ENCODE measurements at places on chromosomes 2 and 18. TPM values are rescaled to one million over a fixed set of nuclear protein-coding genes. Genes with fewer than 3 reads are reported as not detected.

- DNase-seq: no peak
Observed at GRCh38 chr18:56314396-56314795, 324.0 kb downstream of the TXNL1 start.

DNA sequence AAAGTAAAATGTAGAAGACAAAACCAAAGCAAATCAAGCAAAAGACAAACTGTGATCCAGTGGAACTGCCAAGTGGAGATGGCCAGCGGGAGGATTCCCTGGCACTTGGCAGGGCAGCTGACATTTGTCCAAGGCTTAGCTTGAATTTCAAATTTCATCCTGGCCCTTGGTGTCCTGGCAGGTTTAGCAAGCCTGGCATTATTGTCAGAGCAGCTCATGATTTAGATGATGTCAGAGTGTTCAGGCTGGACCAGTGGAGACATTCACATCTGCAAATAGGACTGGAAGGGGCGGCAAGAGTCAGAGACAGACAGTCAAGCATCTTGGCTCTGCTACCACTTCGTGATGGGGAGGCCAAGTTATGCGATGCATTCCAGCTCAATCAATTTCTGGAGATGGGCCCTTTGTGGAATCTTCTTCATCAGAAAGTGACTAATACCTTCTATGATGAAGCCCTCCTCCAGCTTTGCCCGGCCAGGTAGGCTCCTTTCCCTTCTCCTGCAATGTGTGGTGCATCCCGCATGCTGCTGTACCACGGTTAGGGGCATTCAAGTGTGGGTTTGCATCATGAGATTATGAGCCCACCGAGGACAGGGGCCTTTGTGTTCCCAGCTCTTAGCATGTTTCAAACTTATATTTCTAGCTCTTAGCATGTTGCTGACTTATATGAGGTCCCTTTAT is 199.7 kb downstream of the ANKRD30B start:
- no peak for DNase-seq

The ATG9A gene
- 41.5 TPM for total RNA-seq

The WIPF1 gene
- total RNA-seq: 55.0 TPM

DNA sequence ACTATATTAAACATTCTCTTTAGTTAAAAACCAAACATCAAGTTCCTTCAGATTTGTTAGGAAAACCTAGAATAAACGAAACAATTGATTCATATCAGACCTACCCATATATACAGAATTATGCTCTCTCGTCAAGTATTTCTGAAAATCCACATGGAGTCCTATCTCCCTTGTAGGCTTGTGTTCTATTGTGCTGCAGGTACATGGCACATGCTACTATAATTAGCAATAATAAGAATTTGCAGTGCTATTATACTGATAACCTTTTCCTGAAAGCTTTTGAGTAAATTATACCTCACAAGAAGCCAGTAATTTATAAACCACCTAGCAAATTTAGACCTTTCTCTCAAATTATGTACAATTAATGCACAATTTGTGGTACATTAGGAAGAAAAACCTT is 158.6 kb upstream of the STK17B start:
- DNase-seq: no peak

DNA sequence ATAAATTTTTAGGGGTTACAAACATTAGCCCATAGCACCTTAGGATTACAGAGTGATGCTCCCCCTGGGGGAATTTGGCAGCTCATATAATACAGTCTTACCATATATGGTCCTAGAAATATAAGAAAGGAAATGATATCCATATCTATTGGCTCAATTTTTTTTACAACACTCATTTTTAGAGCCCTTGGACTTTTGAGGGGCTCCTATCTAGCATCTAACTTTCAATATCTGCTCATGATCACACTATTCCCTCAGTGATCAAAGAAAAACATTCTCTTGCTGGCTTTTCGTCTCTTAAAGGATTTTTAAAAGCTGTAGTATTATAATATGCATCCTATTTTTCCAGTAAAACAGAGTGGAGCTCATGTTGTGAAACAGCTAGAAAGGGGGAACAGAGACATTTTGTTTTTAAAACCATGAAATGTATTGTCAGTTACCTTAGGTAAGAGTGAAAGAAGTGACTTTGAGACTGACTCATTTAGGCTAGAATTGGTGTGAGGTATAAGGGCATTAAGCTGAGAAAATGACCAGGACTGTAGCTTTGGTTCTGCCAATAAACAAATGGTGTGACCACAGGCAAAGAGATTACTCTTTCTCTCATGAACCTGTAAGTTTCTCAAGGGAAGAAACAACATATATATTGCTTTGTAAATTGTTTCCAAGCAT is 65.8 kb downstream of the ALPK2 start:
- DNase-seq: no peak

DNA sequence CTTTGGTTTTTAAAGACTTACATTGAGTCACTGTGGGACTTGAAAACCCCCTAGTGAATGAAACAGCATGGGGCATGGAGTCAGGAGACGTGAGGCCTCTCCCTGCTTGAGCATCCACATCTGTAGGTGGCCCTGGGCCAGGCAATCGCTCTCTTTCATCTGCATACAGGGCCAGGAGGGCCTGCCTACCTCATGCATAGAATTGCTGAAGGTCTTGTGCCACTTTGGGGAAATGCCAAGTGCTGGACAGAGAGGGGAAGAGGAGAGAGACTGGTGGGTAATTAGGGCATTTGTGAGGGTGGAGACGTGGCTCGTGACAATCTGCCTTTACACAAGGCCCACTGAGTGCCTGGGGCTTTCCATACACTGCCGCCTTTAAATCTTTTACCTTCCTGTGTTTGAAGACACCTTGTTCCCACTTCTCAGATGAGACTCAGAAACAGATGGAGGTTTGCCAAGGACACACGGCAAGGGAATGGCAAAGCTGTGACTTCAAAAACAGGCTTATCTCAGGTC is 322.2 kb upstream of the HS6ST1 start:
- no peak for DNase-seq

The HYCC2 gene
- total RNA-seq: 30.1 TPM

The PCARE gene
- not detected for total RNA-seq

- no peak for DNase-seq
Observed at GRCh38 chr2:70344195-70344594, 42.3 kb upstream of the FAM136A start.

- no peak for DNase-seq
Observed at GRCh38 chr18:74529378-74529777, 4.9 kb upstream of the CNDP1 start.

The ELOA2 gene
- not detected for total RNA-seq

The TPO gene
- not detected for total RNA-seq

The TXNL4A gene
- 76.7 TPM for total RNA-seq

DNA sequence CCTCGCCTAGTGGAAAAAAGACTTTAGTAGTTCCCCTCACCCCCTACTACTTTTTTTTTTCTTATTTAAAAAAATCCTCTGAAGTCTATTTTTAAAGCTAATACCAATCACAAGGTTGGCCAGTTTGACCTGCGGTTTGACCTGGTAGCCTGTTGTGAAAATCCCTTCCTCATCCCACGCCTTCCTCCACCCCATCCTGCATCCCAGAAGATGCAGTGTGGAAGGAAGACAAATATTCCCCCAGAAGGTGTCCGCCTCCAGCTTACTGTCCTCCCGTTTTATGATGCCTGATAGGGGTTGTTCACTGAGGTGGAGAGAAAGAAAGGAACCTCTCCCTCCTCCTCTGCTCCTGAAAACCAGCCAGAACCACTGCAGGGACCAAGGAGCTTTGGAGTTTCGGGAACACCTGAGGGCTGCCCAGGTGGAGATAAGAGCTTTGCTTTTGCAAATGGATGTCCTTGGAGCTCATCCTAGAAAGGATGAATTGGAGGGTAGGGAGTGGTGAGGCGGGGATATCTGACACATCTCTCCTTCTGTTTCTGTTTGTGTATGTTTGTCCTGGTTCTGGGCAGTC is 909 bp downstream of the ATP6V1C2 start:
- DNase-seq: no peak

- peak; percentile 82 for DNase-seq
Observed at GRCh38 chr2:237665713-237666143, 38.3 kb downstream of the LRRFIP1 start.

- DNase-seq: no peak
Observed at GRCh38 chr2:96920801-96921560, 51.1 kb upstream of the SEMA4C start.

The G6PC2 gene
- total RNA-seq: not detected

- DNase-seq: no peak
Observed at GRCh38 chr2:122873951-122874350, 1118.5 kb downstream of the TSN start.

The TAF4B gene
- 4.9 TPM for total RNA-seq

DNA sequence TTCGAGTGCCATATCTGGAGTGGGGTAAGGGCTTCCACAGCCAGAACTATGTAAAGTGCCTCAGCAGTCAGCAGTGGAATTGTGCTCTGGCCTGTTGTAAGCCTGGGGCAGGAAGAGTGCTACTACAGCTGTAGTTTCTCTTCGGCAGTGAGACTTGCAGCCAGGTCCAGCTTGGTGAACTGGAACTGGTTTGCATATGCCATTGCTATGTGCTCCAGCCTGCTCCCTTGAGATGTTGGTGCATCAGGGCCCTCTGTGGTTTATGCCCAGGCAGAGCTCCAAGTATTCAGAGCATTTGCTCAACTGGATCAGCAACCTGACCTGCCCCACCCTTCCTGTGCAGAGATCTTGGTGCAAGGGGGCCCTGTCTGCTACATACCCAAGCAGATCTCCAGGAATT is 47.8 kb downstream of the ZNF804A start:
- no peak for DNase-seq

The ABCG8 gene
- 0.13 TPM for total RNA-seq

The SLC66A3 gene
- 33.0 TPM for total RNA-seq

The REG3G gene
- total RNA-seq: 8.8 TPM

DNA sequence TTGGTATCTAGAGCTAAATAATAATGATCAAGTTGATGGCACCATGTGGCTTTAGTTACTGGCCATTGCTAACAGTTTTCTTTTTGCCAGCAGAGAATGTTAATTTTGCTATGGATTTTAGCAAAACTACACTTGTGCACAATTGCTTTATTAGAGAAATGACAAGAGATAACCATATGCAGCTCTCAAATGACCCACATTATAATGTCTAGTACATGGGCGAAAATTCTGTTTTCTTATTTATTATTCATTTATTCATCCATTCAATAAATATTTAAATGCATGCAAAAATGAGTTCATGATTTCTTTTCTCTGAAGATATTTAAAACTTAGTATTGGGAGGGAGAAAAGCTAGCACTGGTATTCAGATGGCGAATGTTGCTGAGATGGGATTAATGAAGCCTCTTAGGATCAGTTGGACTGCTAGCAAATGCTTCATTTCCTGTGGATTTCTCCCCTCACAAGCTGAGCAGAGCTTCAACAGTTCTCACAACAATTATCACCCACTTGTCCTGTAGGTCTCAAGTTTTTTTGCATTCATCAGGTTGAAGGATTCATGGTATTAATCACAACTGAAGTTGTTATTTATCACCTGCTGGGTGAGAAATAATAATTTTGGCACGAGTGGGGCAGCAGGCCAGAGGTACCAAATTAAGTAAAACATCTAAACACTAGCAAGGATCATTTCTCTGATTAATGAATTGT is 95.2 kb downstream of the MTX2 start:
- DNase-seq: no peak

GRCh38 chr2:7694076-7694985 is 777.1 kb downstream of the RNF144A start:
- DNase-seq: no peak

- no peak for DNase-seq
Observed at GRCh38 chr18:41343808-41344207, 611.2 kb upstream of the PIK3C3 start.

The GALNT3 gene
- total RNA-seq: 38.6 TPM

Measured in kidney (tissue), 22 donors.